ENCODE measurements at places on chromosomes 7 and 10.
A peak's percentile ranks its signal among the peaks of the same experiment; 100 is the strongest.

- no peak for DNase-seq
Observed at GRCh38 chr10:4196183-4196582, 411.2 kb upstream of the KLF6 start.

GRCh38 chr7:22574754-22575520 is 74.9 kb upstream of the STEAP1B start:
- peak; percentile 86 for DNase-seq

GRCh38 chr7:30567081-30567480 is 27.6 kb upstream of the GARS1 start:
- DNase-seq = peak; percentile 81

GRCh38 chr7:139588632-139589031 is 65.1 kb downstream of the CLEC2L start:
- peak; percentile 82 for DNase-seq
